Uterus (tissue), 4 donors: ENCODE measurements at places on chromosomes 2 and 18.

- no peak for DNase-seq
Measured at GRCh38 chr18:31230495-31230894, 67.8 kb upstream of the DSC1 start.

DNA sequence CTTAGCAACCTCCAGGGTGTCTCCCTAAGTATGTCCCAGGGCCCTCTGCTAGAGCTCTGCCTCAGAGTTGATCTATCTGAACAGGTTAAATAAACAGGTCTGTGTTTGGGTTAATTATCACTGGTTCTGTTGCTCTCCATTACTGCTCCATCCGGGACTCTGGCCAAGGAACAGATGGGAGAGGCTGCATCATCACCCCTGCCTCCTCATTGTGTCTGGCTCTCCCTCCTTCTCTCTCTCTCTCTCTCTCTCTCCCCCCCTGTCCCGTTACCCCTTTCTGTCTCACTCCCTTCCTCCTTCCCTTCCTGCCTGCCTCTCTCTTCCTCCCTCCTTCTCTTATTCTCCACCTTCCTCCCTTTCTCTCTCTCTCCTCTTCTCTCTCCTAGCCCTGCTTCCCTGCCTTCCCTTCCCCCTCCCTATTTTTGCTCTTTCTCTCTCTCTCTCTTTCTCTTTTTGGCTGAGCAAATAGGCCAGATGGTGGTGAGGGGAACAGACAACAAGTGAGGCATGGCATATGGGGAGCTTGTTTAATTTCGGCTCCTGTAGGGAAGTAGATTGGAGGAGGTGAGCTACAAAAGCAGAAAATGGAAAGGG lies 62.1 kb downstream of the SETBP1 start:
- peak; percentile 76 for DNase-seq

- no peak for DNase-seq
Measured at GRCh38 chr18:66752733-66753132, 148.8 kb upstream of the CDH19 start.

DNA sequence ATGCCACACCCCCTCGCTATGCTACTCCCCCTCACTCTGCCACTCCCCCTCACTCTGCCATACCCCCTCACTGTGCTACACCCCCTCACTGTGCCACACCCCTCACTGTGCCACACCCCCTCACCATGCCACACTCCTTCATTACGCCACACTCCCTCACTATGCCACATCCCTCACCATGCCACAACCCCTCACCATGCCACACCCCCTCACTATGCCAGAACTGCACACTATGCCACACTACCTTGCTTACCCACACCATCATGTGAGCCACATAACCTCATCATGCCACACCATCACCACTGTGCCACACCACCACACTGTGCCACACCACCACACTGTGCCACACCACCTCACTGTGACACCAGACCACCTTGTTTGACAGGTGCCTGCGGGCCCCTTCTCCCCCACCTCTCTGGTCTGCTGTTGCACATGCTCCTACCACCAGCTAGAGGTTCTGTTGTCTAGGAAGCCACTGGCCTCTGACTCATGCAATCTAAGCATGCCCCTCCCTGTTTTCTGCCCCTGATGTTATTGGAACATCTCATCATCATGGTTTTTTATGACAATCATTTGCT lies 22.0 kb downstream of the MARCHF4 start:
- DNase-seq: no peak

GRCh38 chr2:234981197-234982095 lies 29.6 kb downstream of the SH3BP4 start:
- DNase-seq: peak; percentile 72

GRCh38 chr2:76280686-76281085 lies 570.0 kb upstream of the GCFC2 start:
- DNase-seq: no peak

DNA sequence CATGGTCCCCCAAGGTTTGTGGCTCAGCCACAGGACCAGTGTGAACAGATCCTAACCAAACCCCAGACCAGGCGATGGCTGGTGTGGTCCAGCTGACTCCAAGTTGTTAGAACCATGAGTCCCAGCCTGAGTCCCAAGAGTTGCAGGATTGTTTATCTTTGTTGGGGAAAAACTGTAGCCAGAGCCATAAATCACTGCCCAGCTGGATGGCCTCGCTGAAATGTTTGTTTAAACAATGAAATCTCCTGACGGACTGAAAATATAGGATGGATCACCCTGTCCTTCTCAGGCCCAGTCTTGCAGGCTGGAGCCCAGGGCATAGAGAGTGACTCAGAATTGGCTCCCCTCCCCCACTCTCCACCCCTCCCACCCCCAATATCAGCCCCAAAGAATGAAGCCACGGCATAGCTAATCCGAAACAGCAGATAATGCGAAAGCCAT lies 36.4 kb downstream of the PKDCC start:
- peak; percentile 54 for DNase-seq

DNA sequence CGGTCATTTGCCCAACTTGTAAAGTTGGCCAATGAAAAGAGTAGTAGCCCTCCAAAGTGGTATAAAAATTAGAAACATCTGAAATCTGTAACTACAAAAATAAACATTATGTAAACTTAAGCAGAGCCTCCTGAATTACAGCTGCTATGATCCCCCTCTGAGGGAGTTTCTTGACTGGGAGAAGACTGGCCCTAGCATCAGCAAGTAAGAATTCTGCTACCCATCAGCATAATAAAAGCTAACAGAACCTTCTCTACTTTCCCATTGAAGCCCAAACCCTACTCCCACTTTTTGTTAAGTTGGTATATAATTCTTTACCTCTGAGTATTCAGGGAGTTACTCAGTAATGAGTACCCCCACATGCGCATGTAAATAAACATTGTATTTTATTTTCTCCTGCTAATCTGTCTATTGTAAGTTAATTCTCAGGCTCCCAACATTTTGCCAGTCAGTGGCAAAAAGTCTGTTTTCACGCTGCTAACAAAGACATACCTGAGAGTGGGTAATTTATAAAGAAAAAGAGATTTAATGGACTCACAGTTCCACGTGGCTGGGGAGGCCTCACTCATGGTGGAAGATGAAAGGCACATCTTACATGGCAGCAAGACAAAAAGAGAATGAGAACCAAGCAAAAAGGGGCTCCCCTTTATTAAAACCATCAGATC lies 71.3 kb downstream of the MYL12B start:
- no peak for DNase-seq

- no peak for DNase-seq
Measured at GRCh38 chr2:143290221-143290620, 161.0 kb downstream of the ARHGAP15 start.

DNA sequence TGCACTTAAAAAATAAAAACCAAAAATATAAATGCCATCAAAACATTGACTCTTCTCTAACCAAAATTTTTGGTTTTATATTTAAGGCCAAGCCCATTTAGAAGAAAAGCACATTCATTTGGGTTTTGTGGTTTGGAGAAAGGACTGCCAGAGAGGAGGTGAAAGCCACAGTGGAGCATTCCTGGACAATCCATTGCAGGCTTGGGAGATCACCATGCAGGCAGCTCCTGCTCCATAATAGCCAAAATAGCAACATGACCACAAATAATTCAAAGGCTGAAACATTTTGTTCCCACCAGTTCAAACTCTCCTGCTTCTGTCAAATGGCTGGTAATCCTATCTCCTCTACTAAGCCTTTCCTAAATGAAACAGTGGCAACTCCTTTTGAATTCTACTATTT lies 73.5 kb downstream of the GALNT3 start:
- no peak for DNase-seq

DNA sequence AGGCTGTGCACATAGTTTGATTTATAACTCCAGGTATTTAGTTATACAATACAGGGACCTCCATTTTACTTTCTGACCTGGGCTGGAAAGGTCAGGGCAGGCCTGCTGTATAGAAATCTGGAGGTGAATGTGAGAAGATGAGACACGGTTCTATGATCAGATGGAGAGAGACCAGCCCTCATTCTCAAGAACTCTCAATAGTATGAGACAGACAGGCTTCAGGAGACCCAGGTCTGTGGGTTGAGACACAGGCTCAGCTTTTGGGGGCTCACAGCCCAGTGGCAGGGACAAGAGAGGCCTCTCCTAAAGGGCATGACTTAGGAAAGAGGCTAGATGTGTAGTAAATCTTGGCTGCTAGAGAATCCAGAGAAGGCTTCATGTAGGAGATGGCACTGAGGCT lies 719 bp upstream of the ATP6V1B1 start:
- DNase-seq: no peak

DNA sequence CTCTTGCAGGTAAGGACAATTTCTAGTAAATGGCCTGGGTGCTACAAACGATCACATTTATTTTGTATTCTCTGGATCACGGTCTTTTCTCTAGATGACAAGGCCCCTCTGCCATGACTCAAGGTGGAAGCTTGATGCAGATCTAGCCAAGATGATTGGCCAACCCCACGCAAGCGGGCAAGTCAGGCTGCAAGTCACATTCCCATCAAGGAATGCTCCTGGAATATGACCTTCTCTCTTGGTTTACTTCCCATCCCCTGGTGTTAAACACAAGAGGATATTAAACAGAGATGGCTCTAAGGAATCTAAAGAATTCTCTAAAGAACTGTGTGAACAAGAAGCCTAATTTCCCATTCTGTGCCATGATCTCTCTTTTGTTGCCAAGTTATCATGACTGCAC lies 97.3 kb upstream of the SERPINE2 start:
- no peak for DNase-seq

GRCh38 chr2:7270011-7270431 lies 352.8 kb downstream of the RNF144A start:
- DNase-seq: no peak

DNA sequence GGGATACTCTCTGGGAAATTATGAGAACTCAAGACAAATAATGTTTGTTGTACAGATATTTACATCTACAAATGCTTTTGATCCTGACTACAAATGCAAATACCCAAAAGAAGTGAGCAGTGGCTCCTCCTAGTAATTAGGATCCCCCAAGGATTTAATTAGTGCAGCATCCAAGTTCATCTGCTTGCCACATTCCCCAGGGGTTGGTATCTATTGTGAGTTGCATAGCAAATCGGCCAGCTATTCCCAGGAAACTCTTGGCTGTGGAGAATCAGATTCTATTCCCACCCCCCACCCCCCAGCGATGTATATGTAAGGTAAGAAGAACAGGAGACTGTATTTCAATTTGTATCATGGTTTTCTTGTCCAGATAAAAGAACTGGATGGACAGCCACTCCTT lies 725.1 kb upstream of the CDH7 start:
- DNase-seq: no peak

GRCh38 chr2:213688133-213688532 lies 403.9 kb downstream of the SPAG16 start:
- DNase-seq: no peak

DNA sequence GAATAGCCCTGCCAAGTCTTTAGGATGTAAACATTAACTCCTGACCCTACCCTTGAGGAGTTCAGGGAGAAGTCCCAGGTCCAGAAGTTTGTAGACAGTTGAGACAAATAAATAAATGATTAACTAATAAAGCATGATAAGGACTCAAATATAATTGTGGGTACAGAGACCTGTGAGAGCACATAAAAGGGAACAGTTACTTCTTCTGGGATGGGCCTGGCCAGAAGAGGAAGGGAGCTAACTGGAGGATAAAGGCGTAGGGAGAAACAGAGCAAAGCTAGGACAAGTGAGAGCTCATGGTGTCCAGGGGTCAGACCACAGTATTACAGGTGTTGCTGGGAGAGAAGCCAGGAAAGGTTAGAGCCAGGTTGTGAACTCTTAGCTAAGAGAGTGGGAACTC lies 3.0 kb downstream of the LCLAT1 start:
- DNase-seq: no peak

DNA sequence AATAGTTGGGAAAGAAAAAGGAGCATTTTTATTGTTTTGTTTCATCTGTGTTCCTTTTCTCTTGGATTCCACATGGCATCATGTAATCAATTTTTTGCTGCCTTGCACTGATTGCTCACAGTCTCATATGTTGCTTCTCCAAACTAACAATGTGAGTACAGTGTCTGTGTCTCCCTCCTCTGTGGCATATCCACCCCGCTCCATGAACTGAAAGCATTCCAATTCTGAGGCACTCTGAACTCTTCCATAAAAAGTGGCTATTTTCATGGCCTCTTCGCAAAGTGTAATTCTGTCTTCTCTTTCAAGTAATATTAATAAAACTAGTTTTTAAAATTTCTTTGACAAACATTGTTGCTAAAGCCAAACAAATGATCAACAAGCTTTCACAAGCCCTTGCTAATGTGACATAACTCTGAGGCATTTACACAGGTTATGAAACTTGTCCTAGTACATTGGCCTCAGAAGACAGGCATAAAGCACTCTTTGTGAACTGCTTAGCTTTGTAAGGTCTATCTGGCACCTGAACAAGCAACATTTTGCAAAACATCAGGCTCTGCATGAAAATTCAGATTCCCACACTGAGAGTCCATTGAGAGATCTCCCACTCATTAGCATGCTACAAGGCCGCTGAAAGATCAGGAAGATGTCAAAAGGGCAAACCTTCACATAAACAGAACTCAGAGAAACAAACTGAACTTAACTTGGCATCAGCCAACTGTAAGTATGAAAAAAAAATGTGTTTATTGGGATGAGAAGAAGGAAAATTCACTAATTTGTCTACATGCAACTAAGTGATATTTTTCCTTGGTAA lies 33.0 kb downstream of the GPR75 start:
- DNase-seq: no peak
